D721Med (cell line): ENCODE measurements at places on chromosomes 6 and 20.

GRCh38 chr6:126300735-126301134 is 39.2 kb upstream of the CENPW start:
- no peak for DNase-seq

GRCh38 chr6:161031721-161032495 is 40.3 kb downstream of the MAP3K4 start:
- DNase-seq = no peak

GRCh38 chr20:59923514-59923913 is 9.9 kb downstream of the SYCP2 start:
- no peak for DNase-seq

- DNase-seq = no peak
These were observed 4.0 kb downstream of the ZBTB2 start for GRCh38 chr6:151387175-151387970.
